ENCODE measurements at places on chromosomes 2 and 18.

- no peak for DNase-seq
Observed at GRCh38 chr18:3186678-3187658, 32.8 kb downstream of the MYOM1 start.

DNA sequence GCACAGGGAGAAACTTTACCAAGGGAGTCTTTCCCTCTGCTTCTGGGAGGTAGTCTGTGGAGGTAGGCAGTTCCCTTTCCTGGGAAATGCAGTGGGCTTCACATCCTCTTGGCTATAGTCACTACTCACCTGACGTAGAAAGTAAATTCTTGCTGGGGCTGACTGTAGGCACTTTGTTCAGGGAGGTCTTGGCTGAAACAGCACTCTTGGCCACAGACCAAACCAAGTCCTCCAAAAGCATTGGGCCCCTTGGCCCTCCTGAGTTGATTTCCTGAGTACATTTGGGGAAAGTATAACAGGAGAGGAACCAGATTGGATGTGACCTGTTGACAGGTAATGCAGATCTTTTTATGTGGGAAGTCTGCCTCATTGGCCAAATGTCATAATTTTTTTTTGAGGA, 108.9 kb downstream of the MGAT5 start:
- DNase-seq, result no peak

DNA sequence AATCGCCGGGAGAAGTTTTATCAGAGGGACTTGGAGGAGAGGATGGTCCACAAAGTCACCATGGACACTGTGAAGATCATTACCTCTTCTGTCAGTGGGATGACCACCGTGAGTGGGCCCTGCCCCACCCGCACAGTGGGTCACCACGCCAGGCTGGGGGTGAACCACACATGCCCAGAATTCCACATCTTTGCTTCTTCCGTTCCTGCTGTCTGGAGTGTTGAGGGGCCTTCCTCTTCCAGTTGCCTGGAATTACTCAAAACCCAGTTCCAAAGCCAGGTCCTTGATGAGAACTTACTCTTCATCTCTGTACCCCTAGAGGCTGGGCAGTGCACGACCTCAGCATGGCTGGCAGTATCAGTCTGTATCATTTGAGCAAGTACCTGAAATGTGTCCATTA, 22.1 kb downstream of the MROH2A start:
- no peak for DNase-seq

DNA sequence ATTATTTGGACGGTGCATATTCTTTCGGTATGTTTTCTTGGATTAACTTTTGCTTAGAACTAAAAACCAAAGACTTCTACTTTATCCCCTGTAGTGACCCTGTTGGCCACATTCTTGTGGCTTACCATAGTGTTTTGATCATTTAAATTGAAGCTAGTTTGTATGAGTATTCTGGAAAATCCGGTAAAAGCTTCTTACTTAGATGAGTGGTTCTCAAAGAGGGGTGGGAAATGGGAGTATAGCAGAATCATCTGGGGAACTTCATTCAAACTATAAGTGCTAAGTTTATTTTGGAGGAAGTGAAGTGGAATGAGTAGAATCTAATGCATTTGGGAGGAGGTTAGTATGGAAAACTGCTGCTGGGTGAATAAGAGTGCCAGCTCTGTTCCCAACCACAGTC, 3.8 kb downstream of the PPP1CB start:
- no peak for DNase-seq

- no peak for DNase-seq
Observed at GRCh38 chr18:40357536-40357935, 1597.5 kb upstream of the PIK3C3 start.

Measured in T-cell (primary cell).